Stimulated activated CD4-positive, alpha-beta T cell treated with anti-CD3 and anti-CD28 coated beads, Interleukin-4, amount 100 ng/mL, for 48 hours (primary cell): ENCODE measurements at places on chromosomes 7 and 10.

DNA sequence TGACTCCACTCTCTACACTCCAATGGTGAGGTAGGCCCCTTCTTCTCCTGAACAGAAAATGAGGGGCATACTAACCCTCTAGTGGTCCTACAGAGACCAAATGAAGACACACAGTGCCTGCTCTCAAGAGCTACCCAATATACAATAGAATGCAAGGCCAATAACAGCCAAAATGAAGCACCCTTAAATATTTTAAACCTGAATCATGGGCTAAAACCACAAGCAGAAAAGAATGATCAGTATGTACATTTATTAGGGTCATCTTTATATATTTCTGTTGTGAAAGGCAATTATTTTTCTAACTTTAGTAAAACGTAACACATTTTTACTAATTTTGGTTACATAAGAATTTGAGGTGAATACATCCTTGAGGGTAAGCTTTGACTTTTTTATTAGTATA, 49.9 kb upstream of the COL1A2 start:
- no peak for DNase-seq

- DNase-seq = no peak
These were observed 81.0 kb upstream of the PRSS58 start for GRCh38 chr7:142338633-142339501.

DNA sequence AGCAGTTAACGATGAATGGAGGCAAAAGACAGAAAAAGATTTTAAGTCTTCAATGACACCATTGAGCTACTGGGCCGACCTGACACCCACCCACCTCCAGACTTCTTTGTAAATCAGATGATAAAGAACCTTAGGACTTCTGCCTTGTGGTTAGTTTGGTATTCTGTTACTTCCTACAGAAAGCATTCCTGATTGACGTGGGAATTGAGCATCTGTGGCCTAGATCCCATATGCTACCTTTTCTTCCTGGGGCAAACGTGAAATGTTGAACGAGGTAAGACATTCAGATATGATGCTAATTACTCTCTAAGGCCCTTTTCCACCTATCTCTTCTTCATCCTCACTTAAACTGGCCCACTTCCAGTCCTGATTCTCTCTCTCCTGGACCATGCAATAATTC, 10.2 kb downstream of the PRLHR start:
- no peak for DNase-seq

- DNase-seq = no peak
These were observed 172.3 kb upstream of the CTBP2 start for GRCh38 chr10:125332548-125333208.

DNA sequence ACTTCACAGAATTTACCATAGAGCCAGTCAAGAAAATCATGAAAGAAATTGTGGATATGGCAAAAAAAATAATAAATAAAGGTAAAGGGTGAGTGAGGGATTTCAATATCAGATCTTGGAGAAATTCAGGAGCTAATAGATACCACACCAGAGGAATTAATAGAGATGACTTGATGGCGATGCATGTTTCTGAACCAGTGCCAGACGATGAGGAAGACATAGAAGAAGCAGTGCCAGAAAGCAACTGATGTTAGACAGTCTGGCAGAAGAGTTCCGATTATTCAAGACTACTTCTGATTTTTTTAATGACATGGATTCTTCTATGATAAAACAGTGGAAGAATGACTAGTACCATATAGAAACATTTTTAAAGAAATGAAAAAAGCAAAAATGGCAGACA, 314.7 kb downstream of the BICC1 start:
- DNase-seq = no peak

DNA sequence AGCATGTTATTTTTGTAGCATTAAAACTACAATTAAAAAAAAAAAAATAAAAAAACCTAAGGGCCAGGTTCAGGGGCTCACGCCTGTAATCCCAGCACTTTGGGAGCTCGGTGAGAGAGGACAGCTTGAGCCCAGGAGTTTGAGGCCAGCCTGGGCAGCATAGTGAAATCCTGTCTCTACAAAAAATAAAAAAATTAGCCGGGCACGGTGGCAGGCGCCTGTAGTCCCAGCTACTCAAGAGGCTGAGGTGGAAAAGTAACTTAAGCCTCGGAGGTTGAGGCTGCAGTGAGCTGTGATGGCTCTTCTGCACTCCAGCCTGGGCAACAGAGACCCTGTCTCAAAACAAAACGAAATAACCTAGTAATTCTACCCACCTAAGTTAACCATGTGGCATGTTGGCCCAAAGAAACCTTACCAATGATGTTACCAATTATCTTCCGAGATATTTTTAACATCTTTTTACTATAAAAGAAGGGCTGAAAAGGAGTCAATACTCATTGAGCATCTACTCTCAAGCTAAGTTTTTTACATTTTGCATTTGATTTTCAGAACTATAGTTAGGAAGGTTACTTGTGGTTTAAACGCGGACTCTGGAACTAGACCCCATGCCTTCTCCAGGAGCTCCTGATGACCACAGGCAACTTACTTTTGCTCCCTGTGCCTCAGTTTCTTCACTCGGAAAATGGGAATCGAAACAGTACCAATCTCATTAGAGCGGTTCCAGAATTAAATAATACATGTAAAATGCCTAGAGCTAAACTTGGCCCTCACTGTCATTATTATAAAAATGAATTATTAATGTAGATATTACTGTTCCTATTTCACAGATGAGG, 1.4 kb downstream of the ITGB1 start:
- DNase-seq = no peak

- DNase-seq = no peak
These were observed 8.9 kb upstream of the PKD1L1 start for GRCh38 chr7:47957156-47957555.
